Astrocyte of the hippocampus (primary cell): ENCODE measurements at places on chromosomes 16 and 17.
A peak's percentile ranks its signal among the peaks of the same experiment; 100 is the strongest.

DNA sequence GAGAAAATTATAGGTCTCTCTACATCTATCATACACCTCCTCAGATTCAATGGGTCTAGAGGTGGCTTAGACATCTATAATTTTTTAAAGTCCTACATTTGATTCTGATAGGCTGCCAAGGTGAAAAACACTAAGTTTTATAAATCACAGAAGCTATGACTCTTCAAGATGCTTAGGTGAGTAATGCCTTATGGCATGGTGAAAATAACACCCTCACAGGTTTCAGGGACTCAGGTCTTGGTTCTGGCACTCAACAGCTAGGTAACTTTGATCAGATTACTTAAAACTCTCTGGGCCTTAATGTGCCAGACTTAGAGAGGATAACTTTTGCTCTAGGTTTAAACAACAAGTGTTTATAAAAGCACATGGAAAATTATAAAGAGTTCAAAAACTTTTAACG, 2.0 kb upstream of the COX10 start:
- no peak for DNase-seq

- DNase-seq = no peak
Observed at GRCh38 chr17:35171834-35172233, 22.4 kb downstream of the SLC35G3 start.

DNA sequence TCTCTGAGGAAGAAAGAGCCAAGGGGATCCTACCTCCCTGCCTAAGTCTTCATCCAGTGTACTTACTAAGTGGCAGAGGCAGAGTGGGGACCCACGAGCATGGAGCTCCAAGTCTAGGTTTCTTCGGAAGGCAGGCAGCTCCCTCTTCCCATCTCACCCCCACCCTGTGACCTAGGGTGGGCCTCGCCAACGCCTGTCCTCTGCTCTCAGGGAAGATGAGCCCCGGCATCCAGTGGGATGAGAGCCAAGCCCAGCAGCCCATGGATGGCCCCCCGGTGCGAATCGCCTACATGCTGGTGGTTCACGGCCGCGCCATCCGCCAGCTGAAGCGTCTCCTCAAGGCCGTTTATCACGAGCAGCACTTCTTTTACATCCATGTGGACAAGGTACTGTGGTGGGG, 8.3 kb downstream of the XYLT2 start:
- DNase-seq = no peak

- no peak for DNase-seq
Observed at GRCh38 chr16:4319454-4320421, 3.9 kb downstream of the GLIS2 start.

- no peak for DNase-seq
Observed at GRCh38 chr16:85293904-85294642, 181.8 kb upstream of the CIBAR2 start.

DNA sequence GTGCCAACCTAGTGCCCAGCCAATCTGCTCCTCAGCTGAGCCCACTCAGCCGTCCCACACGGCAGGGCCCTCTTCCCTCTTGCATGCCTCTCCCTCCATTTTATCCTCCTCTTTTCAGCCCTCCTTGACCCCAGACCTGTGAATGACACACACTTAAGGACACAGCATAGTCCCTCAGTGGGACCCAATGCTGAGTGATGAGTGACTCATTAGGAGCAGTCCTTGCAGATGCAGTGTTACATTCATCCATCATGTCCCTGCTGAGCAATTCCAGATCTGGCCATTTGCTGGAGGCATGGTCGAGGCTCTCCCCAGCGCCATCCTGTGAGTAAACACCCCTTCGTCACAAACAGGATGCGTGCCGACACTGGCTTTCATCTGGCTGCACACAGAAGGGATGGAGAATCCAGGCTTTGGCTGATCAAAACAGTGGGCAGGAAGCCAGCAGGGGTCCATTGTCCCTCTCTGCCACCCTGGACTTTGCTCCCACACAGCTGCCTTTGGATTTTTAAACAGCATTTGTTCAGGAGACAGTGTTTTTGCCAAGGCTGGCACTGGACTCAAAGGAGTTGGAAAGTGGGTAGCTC, 122.6 kb downstream of the AXIN2 start:
- peak; percentile 42 for DNase-seq

- DNase-seq = peak; percentile 86
Observed at GRCh38 chr17:38510421-38511149, 82.3 kb downstream of the ARHGAP23 start.

DNA sequence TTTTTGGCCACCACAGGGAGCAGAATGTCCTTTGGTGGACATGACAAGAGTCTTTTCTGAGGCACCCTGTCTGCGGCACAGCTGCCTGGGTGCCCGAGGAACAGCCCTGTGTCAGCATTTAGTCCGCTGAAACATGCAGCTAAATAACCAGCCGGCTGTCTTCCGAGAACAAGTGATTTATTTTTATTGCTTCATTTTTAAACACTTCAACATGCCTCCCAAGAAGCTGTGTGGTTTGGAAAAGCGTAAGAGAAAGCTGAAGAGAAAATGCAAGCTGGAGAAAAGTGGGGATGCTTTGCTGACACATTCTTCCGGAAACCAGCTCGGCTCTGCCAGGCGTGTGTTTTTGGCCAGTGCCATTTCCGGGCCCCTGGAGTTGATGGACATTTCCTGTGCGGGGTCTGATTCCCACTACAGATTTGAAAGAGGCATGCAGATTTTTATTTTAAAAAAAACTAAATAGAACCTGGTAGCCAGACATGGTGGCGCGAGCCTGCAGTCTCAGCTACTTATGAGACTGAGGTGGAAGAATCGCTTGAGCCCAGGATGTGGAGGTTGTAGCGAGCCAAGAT, 94.7 kb downstream of the SEC14L1 start:
- peak; percentile 67 for DNase-seq

DNA sequence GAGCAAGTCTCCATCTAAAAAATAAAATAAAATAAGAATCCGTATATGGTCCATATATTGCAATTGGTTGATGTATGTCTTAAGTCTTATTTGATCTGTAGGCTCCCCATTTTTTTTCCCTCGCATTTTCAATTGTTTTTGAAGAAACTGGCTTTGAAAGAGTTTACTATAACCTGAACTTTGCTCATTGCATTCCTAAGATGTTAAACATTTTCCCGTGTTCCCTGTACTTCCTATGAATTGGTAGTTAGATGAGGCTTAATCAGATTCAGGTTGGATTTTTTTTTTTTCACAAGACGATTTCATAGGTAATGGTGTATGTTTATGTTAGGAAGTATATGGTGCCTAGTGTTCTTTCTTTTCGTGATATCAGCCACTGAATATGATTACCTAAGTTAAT, 3.3 kb downstream of the LRRC36 start:
- no peak for DNase-seq

- peak; percentile 81 for DNase-seq
Observed at GRCh38 chr17:6435968-6436367, 1.0 kb upstream of the AIPL1 start.

DNA sequence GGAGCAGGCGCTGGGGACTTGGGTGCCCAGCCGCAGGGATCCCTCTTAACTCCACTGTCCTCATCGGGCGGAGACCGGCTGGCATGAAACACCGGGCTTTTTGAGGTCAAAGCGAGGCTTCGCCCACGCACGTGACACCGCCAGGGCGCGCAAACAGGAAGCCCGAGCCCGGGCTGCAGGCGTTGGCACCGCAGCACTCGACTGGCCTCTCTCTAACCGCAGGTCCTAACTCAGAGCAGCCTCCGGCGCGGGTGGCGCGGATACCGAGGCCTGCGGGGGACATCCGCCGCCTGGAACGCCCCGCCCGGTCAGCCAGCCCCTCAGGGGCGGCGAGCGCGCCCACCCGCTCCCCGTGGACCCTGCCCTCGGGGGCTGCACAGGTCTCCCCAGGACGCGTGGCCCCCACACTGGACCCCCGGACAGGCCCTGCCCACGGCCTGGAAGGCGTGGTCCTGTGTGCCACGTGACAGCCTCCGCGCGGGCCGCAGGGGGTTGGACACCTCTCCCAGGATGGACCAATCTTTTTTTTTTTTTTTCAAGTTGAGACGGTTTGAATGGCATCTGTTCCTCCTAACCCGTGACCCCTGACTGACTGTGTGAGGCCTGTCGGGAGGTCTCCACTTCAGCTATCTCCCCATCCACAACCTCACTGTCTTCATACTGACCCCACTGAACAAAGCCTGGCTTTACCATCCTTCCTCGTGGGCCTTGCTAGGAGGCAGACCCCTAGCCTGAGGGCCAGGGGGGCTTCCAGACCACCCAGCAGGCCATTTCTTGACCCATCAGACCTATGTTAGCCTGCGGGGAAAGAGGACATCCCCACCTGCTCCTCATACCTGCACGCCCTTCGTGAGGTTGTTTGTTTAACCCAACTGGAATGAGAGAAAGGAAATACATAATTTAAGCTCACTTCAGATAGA, 8.4 kb upstream of the SLC47A2 start:
- no peak for DNase-seq

- no peak for DNase-seq
Observed at GRCh38 chr16:49590166-49590871, 216.7 kb downstream of the C16orf78 start.

- no peak for DNase-seq
Observed at GRCh38 chr17:65542610-65543009, 18.8 kb downstream of the AXIN2 start.

GRCh38 chr16:81066681-81067080, 10.4 kb downstream of the C16orf46 start:
- peak; percentile 2 for DNase-seq

GRCh38 chr16:82425661-82426060, 201.1 kb upstream of the CDH13 start:
- DNase-seq = no peak

GRCh38 chr17:50766222-50767023, 895 bp downstream of the ANKRD40CL start:
- no peak for DNase-seq

DNA sequence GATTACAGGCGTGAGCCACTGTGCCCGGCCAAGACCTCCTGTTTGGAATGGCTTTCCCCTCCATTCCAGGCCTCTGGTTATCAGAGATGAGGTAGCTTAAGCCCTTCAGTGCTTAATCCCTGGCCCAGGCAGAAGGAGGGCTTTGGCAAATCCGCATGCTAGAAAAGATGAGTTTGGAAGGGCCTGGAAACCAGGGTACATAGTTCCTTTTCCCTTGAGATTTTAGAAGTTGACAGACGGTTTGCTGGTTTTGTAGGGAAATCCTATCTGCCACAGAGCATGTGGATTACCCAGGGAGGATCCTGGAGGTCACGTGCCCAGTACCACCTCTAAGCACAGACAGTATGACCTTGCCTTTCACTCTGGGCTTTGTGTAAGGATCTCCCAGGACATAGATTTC, 114.7 kb upstream of the CACNG3 start:
- DNase-seq = no peak

GRCh38 chr17:64200080-64201032, 62.7 kb downstream of the TEX2 start:
- DNase-seq = peak; percentile 35

GRCh38 chr17:70498631-70499030, 329.3 kb downstream of the KCNJ2 start:
- no peak for DNase-seq

DNA sequence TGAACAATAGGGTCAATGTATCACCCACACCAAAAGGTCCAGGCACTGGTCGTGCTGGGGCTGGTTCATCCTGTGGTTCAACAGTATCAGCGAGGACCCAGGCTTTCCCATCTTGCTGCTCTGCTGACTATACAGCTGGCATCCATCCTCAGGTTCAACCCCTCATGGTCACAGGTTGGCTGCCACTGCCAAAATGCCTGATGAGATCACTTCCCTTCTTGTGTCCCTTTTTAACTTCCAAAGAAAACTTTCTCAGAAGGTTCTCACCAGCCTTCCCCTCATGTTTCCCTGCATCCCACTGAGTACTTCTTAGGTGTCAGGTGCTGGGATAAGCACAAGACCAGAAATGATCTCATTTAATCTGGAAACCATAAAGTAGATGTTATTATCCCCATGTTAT, 25.7 kb downstream of the CLEC16A start:
- peak; percentile 31 for DNase-seq

- DNase-seq = no peak
Observed at GRCh38 chr16:88678224-88678979, 7.9 kb downstream of the SNAI3 start.

- DNase-seq = no peak
Observed at GRCh38 chr17:74372426-74372825, 5.1 kb downstream of the GPR142 start.

DNA sequence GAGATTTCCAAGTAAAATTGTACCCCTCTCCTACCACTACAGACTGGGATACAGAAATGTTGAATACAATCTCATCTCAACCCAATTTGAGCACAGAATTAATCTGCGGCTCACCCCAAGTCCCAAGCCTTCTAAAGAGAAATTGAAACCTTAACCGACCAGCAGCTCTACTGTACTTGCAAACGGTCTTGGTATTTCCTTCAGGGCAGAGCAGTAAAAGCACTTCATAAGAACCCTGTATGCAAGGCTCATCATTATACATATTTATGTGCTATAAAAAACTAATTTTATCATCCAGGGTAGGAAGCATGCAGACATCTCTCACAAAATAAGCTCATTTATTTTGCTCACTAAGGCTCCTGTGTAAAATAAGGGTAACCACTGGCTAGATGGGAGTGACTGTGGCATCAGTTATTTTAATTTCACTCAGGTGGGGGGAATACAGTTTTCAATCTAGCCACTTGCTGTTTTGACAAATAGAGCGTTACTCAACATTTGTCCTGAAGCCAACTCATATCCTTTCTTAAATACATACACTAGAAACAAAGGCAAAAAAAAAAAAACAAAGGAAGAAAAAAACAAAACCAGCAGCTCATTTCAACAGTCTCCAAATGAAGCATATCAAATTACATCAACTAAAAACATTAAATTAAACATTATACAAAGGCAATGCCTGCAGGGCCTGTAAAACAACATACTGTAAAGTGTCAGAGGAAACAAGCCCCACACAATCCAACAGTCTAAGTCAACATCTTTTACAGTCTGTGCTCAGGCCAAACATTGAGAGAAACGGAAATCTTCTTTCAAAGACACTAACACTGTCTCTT, 65.0 kb downstream of the PARN start:
- DNase-seq = peak; percentile 5

DNA sequence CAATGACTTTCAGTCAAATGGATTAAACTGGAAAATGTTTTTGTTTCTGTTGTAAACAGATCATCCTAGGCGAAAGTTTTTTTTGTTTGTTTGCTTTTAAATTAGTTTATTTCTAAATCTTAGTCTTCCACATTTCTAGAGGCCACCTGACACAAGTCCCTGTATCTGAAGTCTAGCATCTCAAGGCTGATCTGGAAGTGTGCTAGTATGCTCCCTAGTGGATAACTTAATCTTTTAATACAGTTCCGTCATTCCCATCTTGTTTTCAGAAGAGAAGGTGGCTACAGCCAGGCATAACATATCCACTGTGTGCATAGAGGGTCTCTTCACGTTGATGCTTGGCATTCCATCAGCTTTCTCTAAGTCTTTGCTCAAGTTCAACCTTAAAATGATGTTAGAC, 7.6 kb downstream of the IFT20 start:
- no peak for DNase-seq

GRCh38 chr16:86129541-86129940, 230.6 kb downstream of the IRF8 start:
- no peak for DNase-seq

- no peak for DNase-seq
Observed at GRCh38 chr17:82938486-82938872, 98.7 kb upstream of the ZNF750 start.

GRCh38 chr16:29962344-29962994, 590 bp downstream of the TMEM219 start:
- peak; percentile 31 for DNase-seq

- DNase-seq = peak; percentile 64
Observed at GRCh38 chr17:27384726-27385125, 71.5 kb upstream of the KSR1 start.

GRCh38 chr17:4658478-4659305, 17.2 kb upstream of the ALOX15 start:
- DNase-seq = peak; percentile 38
